ENCODE measurements at places on chromosomes 6 and 20. TPM values are rescaled to one million over a fixed set of nuclear protein-coding genes. Genes with fewer than 3 reads are reported as not detected.
A peak's percentile ranks its signal among the peaks of the same experiment; 100 is the strongest.

GRCh38 chr20:17626217-17627007 lies 55.6 kb downstream of the RRBP1 start:
- no peak for DNase-seq
- peaks cover 55% of the 10 kb centered on the region for H3K36me3 ChIP-seq
- no peaks in the 10 kb centered on the region for H3K4me1 ChIP-seq
- H3K4me3 ChIP-seq: no peak overlapping the region

Gene NMBR
- total RNA-seq: not detected

Gene DAAM2
- 84.0 TPM for total RNA-seq

DNA sequence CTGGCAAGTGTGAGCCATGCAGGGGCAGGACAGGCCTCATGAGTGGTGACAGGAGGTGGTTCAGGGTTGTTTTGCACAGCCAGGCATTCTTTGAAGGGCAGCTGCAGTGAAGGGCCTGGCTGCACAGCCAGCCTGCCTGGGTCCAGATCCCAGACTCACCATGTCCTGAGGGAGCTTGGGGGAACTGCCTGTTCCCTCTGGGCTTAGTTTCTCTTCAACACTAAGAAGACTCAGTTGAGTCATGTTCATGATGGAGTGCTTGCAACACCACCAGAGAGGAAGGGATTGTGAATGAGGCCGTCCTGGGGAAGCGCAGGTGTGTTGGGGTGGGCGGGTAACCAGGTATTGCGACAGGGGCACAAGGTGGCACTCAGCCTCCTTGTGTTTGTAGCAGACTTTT lies 102.4 kb downstream of the CDH26 start:
- peak; percentile 86 for DNase-seq
- H3K27ac ChIP-seq: peak overlapping the region; percentile 93
- no peak overlapping the region for H3K4me3 ChIP-seq
- no peaks in the 10 kb centered on the region for H3K36me3 ChIP-seq
- H3K4me1 ChIP-seq: peaks cover 58% of the 10 kb centered on the region

DNA sequence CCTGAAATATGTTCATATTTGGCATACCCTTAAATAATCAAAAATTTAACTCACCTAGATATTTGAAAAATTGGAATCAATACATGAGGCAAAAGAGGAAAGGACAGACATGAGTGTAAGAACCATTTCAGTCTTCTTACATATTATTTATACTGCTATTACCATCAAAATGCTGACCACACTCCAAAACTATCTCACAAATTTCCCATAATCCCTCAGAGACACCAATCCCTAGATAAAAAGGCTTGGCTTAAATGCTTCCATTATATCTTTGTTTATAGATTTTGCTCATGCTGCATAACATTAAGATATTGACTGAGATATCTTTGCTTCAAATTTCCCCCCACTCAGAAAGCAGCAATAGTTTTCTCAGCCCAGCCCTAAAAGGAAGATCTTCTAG lies 11.7 kb upstream of the NT5DC1 start:
- H3K4me3 ChIP-seq: no peak overlapping the region
- H3K36me3 ChIP-seq: no peaks in the 10 kb centered on the region

Gene NECAB3
- total RNA-seq: 72.3 TPM

Gene OOEP
- not detected for total RNA-seq

- H3K27me3 ChIP-seq: no peaks in the 10 kb centered on the region
- no peaks in the 10 kb centered on the region for H3K36me3 ChIP-seq
- peak overlapping the region; percentile 98 for H3K27ac ChIP-seq
- H3K4me1 ChIP-seq: peaks cover 65% of the 10 kb centered on the region
These were observed 24.4 kb downstream of the CAP2 start for GRCh38 chr6:17417817-17418216.

DNA sequence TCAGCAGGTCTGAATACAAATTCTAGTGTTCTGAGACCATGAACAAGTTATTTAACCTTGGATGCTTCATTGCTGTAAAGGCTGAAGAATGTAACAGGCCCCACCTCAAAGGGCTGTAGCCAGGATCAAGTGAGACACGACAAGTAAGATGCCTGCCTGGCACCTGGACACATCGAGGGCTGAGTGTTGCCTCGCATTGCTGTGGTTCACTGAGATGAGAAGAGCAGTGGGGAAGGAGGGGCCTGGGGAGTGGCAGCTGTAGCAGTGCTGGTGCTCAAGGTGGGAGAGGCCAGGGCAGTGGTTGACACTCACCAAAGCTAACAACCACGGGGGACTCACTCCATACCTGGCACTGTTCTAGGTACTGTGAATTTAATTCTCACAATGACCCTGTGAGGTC lies 187.8 kb downstream of the KIF16B start:
- H3K4me1 ChIP-seq: no peaks in the 10 kb centered on the region
- H3K27me3 ChIP-seq: no peaks in the 10 kb centered on the region
- no peaks in the 10 kb centered on the region for H3K36me3 ChIP-seq
- no peak overlapping the region for H3K27ac ChIP-seq
- no peak overlapping the region for H3K4me3 ChIP-seq

Gene ANKRD6
- 1.6 TPM for total RNA-seq

GRCh38 chr20:41456351-41456750 lies 89.7 kb upstream of the EMILIN3 start:
- H3K36me3 ChIP-seq: no peaks in the 10 kb centered on the region
- no peak overlapping the region for H3K4me3 ChIP-seq
- peaks cover 45% of the 10 kb centered on the region for H3K4me1 ChIP-seq
- DNase-seq: no peak
- H3K27me3 ChIP-seq: no peaks in the 10 kb centered on the region

DNA sequence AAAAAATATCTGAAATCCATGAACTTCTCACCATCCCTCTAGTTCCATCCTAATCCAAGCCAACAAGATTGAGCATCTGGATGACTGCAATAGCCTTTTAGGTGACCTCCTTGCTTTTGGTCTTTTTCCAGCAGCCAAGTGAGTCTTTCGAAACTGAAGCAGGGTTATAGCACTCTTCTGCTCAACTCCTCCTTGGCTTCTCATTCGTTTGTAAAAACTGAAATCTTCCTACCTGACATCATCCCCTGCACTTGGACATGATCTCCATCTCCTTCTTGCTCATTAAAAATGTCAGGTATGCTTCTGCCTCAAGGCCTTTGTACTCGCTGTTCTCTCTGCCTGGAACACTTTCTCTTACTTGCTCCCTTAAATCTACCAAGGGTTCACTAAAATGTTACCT lies 46.0 kb downstream of the STX7 start:
- peaks cover 86% of the 10 kb centered on the region for H3K36me3 ChIP-seq
- no peak overlapping the region for H3K27ac ChIP-seq
- no peaks in the 10 kb centered on the region for H3K4me1 ChIP-seq
- no peak for DNase-seq
- H3K27me3 ChIP-seq: no peaks in the 10 kb centered on the region
- H3K4me3 ChIP-seq: no peak overlapping the region

- no peaks in the 10 kb centered on the region for H3K36me3 ChIP-seq
- no peak overlapping the region for H3K4me3 ChIP-seq
- no peaks in the 10 kb centered on the region for H3K27me3 ChIP-seq
These were observed 22.3 kb downstream of the NRN1 start for GRCh38 chr6:5984150-5985089.

- no peak overlapping the region for H3K4me3 ChIP-seq
- H3K27me3 ChIP-seq: no peaks in the 10 kb centered on the region
- no peak overlapping the region for H3K27ac ChIP-seq
- no peak for DNase-seq
- no peaks in the 10 kb centered on the region for H3K4me1 ChIP-seq
These were observed 173.4 kb upstream of the SLC35B3 start for GRCh38 chr6:8608737-8609136.

Gene ZNF322
- 10.8 TPM for total RNA-seq

- no peaks in the 10 kb centered on the region for H3K4me1 ChIP-seq
- no peak for DNase-seq
- no peak overlapping the region for H3K27ac ChIP-seq
- no peak overlapping the region for H3K4me3 ChIP-seq
- H3K27me3 ChIP-seq: no peaks in the 10 kb centered on the region
These were observed 32.5 kb downstream of the SLC22A2 start for GRCh38 chr6:160226118-160226591.

Gene AVP
- not detected for total RNA-seq

GRCh38 chr6:13159300-13159699 lies 169.0 kb downstream of the TBC1D7 start:
- H3K36me3 ChIP-seq: no peaks in the 10 kb centered on the region
- H3K4me3 ChIP-seq: no peak overlapping the region
- DNase-seq: no peak
- H3K4me1 ChIP-seq: no peaks in the 10 kb centered on the region

Gene CST7
- 0.91 TPM for total RNA-seq

Gene IPCEF1
- total RNA-seq: not detected

Gene METTL24
- total RNA-seq: not detected

DNA sequence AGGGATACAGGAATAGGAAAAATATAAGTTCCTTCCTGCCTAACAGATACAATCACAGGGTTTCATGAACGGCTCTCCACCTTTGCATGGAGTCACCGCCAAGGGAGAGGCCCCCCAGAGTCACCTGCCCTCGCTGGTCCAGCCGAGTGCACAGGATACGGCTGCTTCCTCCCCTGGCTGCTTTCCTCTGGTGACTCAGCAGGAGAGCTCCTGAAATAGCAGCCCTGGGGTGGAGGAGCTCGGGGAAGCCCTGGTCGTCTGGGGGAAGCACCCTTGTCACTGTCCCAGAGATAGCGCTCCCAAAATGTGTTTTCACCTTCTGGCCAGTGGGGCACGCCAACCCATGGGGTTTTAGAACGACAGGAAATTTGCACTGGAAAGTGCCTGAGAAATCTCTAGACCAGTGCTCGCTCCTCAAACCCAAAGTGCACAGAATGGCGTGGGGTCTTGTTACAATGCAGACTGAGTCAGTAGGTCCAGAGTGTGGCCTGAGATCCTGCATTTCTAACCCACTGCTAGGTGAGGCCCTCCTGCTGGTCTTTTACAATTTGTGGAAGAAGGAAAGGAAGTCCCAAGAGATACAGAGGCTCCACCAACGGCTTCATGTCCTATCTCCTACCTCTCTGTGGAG lies 35.9 kb upstream of the FAM50B start:
- DNase-seq: peak; percentile 58
- H3K4me3 ChIP-seq: peak overlapping the region; percentile 21
- H3K36me3 ChIP-seq: no peaks in the 10 kb centered on the region
- no peaks in the 10 kb centered on the region for H3K27me3 ChIP-seq
- peaks cover 21% of the 10 kb centered on the region for H3K4me1 ChIP-seq

- no peak overlapping the region for H3K4me3 ChIP-seq
- H3K27ac ChIP-seq: no peak overlapping the region
- no peaks in the 10 kb centered on the region for H3K36me3 ChIP-seq
- no peak for DNase-seq
These were observed 8.6 kb upstream of the GABBR1 start for GRCh38 chr6:29641430-29642148.

DNA sequence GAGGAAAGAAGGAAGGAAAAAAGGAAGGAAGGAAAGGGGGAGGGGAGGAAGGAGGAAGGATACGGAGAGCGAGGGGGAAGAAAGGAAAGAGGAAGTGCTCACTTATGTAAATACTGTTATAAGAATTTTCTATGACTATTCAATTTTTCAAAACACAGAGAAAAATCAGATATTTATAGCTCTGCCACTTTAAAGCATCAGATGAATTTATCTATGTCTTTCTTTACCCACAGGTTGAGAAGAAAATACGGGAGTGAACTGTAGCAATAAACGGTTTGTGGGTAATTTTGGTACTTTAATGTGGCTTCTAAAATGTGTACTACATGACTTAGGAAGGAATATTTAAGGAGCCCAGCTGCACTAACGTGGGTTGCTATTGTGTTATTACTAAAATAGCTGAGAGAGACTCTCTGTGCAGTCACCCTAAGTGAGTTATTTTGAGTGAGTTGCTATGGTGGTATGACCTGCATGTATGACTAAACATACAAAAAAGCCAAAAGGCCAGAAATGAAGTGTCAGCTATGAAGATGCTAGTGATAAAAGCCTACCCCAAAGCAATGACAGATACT lies 225.5 kb downstream of the SOD2 start:
- H3K36me3 ChIP-seq: no peaks in the 10 kb centered on the region
- no peaks in the 10 kb centered on the region for H3K27me3 ChIP-seq
- no peak overlapping the region for H3K4me3 ChIP-seq
- no peak for DNase-seq
- H3K27ac ChIP-seq: no peak overlapping the region

GRCh38 chr6:157966589-157966977 lies 15.1 kb upstream of the SYNJ2 start:
- H3K27me3 ChIP-seq: no peaks in the 10 kb centered on the region
- no peaks in the 10 kb centered on the region for H3K36me3 ChIP-seq
- no peaks in the 10 kb centered on the region for H3K4me1 ChIP-seq
- DNase-seq: no peak

Gene DEFB125
- not detected for total RNA-seq

Gene C20orf144
- total RNA-seq: not detected

- peaks cover 4% of the 10 kb centered on the region for H3K4me1 ChIP-seq
- H3K27ac ChIP-seq: no peak overlapping the region
- no peaks in the 10 kb centered on the region for H3K27me3 ChIP-seq
- no peaks in the 10 kb centered on the region for H3K36me3 ChIP-seq
These were observed 189.7 kb downstream of the LRFN2 start for GRCh38 chr6:40397287-40398033.

GRCh38 chr6:23027281-23027680 lies 457.9 kb downstream of the HDGFL1 start:
- no peaks in the 10 kb centered on the region for H3K36me3 ChIP-seq
- H3K27me3 ChIP-seq: no peaks in the 10 kb centered on the region
- no peak for DNase-seq
- H3K4me1 ChIP-seq: no peaks in the 10 kb centered on the region
- no peak overlapping the region for H3K4me3 ChIP-seq

Gene FAM83C
- total RNA-seq: not detected

GRCh38 chr20:11979306-11979990 lies 61.8 kb downstream of the BTBD3 start:
- no peak overlapping the region for H3K4me3 ChIP-seq
- no peak overlapping the region for H3K27ac ChIP-seq
- H3K27me3 ChIP-seq: no peaks in the 10 kb centered on the region
- DNase-seq: no peak
- no peaks in the 10 kb centered on the region for H3K36me3 ChIP-seq

Gene C20orf96
- total RNA-seq: 0.19 TPM

Gene MYH7B
- 1.6 TPM for total RNA-seq

- no peaks in the 10 kb centered on the region for H3K27me3 ChIP-seq
- no peak overlapping the region for H3K4me3 ChIP-seq
- no peak for DNase-seq
- no peaks in the 10 kb centered on the region for H3K4me1 ChIP-seq
- H3K36me3 ChIP-seq: no peaks in the 10 kb centered on the region
- no peak overlapping the region for H3K27ac ChIP-seq
These were observed 10.2 kb downstream of the MYO6 start for GRCh38 chr6:75759207-75759606.

DNA sequence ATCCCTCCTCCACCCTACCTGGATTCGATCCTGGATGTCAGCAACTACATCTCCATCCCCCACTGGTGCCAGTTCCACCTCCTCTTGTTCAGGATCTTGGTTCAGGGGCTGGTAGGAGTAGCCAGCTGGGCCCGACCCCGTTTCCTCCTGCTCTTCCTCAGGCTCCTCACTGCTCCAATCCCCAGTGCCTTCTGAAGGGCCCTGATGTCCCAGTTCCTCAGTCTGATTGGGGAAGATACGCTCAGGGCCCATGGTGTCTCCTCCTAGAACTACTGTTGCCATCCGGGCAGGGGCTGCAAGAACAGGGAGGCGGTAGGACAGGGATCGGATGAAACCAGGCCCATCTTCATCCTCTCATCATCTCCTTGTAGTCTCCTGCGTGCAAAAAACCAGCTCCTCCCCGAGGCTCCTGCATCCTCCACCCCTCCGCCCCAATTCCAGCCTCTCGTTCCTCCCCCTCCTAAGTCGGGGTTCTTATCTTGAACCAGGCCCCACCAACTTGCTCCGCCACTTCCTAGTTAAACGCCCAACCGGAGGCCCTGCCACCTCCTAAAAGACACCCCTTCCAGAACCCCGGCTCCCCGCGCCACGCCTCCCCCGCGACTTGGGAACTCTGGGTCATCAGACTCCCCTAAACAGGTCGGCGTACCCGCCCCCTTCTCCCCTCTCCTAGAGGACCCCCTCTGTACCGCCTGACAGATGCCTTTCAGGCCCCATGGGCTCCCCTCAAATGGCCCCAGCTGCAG lies 476 bp downstream of the MEA1 start:
- no peaks in the 10 kb centered on the region for H3K27me3 ChIP-seq
- DNase-seq: no peak
- peak overlapping the region; percentile 97 for H3K27ac ChIP-seq
- peaks cover 52% of the 10 kb centered on the region for H3K4me1 ChIP-seq
- H3K36me3 ChIP-seq: no peaks in the 10 kb centered on the region
